ENCODE measurements at places on chromosomes 7 and 10.

- no peak for DNase-seq
Observed at GRCh38 chr7:31710171-31710570, 23.2 kb downstream of the PPP1R17 start.

GRCh38 chr10:125015356-125015944 is 73.5 kb downstream of the ZRANB1 start:
- no peak for DNase-seq

DNA sequence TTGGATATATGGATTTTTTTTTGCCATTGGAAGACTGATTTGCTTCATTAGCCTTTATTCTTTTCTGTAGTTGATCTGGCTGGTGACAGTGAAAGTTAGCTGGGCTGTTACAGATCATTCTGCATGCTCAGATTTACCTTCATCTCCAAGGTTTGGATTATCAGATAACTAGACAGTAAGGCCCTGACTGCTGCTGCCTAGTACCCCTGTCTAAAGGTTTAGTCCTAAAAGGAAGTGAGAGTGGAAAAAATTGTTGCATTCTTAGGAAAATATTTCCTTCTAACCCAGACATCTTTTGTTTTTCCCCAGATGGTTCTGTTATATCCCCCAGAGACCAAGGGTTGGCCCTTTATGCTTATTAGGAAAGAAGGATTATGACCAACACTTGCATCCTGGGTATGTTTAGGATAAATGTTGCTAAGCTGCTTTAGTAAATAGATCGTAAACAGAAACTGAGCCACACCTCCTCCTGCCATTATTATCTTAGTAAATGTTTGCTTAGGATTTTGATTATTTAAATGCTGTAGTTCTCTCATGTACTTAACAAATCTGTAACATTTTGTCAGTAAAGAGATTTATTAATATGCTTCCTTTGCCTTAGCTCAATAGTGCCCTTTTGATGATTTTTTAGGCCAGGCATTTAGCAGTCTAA is 44.4 kb downstream of the MCU start:
- no peak for DNase-seq

DNA sequence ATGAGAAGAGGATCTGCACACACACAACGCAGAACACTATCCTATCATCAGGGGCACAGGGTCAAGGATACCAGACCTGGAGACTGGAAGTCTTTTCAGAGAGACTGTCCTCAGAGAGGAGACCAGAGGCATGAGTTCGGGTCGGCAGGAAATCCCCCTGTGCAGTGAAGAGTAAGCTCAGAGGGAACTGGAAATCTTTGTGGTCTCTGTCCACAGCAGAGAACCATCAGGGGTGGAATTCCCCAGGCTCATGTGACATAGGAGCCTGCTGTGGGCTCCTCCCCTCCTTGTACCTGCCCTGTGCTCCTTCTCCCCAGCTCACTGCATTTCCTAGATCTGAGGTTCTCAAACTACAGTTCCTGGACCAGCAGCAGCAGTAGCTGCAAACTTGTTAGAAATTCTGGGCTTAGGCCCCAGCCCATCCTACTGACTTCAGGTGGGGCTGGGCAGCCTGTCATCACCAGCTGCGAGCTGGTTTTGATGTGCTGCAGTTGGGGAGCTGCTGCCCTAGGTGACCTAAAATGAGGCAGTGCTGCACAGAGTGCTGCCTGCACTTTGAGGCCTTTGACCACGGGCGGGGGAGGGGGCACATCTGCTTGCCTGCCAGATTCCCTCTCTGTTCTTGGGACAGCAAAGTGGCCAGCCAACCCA is 2.4 kb downstream of the ZMIZ2 start:
- no peak for DNase-seq

- DNase-seq: no peak
Observed at GRCh38 chr7:151477867-151478266, 37.9 kb upstream of the CRYGN start.

DNA sequence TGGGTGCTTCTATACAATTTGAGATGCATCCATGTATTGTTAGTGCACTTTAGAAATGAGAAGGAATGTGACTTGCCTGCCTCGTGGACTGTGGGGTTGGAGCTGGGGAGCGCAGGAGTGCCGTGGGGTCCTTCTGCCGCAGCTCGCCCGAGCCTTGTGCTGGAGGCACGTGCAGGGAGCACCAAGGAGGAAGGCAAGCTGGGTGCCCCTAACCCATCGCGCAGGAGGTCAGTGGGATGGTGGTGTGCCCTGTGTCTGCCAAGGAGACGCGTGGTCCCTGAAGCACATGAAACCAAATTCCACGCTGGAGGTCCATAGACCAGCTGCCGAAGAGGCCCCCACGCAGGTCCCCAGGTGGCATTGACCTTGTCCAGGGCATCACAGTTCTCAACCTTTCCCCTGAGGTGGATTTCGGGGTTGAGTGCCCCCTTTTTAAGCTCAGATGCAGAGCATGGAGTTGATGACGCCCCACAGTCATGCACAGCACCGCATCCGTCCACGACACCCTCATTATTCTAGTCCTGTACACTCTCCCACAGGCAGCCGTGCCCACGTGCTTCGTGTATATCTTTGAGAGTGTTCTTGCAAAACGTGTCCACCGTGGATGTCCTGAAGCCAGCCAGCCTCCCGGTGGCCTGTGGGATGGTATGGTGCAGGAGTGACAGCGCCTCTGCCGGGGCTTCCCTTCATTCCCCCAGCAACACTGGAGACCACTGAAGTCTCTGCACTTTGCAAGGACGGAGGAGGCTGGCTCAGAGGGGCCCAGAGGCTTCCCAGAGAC is 35.5 kb downstream of the FKBP6 start:
- DNase-seq: no peak

- peak; percentile 60 for DNase-seq
Observed at GRCh38 chr10:100020142-100020885, 10.6 kb upstream of the DNMBP start.

DNA sequence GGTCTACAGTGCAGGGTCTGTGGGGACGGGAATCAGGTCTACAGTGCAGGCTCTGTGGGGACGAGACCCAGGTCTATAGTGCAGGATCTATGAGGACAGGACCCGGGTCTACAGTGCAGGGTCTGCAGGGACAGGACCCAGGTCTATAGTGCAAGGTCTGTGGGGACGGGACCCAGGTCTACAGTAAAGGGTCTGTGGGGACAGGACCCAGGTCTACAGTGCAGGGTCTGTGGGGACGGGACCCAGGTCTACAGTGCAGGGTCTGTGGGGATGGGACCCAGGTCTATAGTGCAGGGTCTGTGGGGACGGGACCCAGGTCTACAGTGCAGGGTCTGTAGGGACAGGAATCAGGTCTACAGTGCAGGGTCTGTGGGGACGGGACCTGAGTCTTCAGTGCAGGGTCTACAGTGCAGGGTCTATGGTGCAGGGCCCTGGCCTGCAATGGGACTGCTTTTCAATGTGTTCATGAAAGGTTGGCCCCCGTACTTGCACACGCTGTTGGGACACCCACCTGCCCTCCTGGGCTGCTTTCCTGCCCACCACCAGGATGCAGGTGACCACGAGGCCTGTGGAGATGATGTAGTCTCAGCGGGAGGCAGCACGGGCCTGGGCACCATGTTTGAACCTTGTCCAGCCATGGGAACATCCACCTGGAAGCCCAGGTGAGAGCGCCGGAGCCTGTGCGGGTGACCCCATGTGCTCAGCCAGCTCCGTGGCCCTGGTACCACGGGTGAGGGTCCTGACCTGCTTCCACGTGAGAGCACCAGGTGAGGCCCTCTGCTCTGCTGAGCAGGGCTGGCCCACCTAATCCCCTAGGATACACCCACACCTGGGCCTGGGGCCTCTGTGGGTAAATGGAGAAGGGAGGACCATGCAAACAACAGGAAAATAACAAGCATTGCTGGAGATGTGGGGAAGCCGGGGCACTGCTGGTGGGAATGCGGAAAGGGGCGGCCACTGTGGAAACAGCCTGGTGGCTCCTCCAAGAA is 91.4 kb upstream of the DIP2C start:
- no peak for DNase-seq

DNA sequence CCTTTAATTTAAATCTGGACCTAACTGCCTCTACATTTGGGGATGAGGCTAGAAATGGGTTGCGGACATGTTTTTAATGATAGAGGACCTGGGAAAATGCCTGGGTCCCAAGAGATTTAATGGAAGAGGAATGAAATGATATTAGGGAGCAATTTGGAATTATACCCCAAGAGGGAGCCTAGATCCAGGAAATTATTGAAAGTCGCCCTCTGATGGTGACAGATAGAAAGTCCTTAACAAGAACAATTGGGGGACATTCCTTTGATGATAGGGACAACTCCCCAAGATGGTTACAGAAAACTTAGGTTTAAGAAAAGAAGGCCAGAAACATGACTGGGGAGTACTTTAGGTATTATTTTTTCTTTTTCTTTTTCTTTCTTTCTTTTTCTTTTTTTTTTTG is 9.5 kb upstream of the TSGA13 start:
- DNase-seq: peak; percentile 7

DNA sequence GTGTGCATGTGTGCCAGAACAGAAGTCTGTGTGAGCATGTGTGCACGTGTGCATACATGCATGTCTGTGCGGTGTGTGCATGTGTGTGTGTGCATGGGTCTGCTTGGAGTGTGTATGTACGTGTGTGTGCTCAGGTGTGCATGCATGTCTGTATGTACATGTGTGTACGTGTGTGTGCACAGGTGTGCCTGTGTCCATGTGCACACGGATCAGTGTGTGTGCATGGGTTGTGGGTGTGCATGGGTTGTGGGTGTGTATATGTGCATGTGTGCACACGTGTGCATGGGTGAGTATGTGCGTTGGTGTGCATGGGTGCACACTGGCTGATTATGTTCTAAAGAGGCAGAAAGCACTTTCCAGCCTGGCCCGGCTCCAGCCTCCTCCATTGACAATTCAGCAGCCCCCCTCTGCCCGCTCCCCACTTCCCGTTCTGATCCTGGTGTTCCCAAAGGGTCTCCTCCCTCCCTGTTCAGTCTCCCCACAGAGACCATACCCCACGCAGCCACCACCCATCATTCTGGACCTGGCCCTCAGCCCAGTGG is 44.1 kb upstream of the PDGFA start:
- no peak for DNase-seq

GRCh38 chr7:134782121-134782623 is 2.7 kb downstream of the CALD1 start:
- no peak for DNase-seq

- peak; percentile 41 for DNase-seq
Observed at GRCh38 chr10:110226926-110227641, 19.7 kb downstream of the MXI1 start.

DNA sequence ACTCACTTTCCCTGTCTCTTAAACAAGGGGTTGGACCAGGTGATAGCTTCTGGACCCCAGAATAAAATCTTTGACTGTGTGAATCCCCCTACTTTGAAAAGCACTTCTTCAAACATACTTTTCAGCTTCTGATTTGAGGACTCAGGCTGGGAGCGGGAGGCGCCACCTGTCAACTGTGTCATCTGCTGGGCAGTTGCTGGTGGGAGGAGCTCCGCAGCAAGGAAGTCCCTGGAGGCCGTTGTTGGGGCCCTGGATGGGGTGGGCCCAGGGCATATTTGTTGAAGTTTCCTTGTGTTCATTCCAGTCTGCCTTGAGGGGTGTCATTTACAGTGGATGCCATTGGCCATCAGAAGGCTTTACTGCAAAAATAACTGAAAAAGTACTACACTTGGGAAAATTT is 197.7 kb downstream of the CCDC3 start:
- no peak for DNase-seq

DNA sequence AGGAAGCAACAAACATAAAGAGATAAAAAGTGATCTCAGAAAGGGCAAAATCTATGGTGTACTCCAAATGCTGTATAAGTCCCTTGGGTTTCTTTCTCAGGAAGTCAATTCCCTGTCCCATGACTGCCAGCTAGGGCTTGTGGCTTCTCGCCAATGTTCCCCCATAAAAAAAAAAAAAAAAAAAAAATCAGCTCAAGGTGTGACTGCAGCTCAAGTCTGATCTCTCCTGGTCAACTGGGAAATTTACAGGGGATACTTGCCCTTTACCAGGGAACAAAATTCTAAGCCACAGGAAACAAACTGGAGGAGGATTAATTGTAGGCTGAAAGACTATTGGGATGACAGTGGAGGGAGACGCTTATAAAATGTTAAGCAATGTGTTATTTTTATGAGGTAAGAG is 76.0 kb downstream of the PCGF5 start:
- DNase-seq: peak; percentile 15

DNA sequence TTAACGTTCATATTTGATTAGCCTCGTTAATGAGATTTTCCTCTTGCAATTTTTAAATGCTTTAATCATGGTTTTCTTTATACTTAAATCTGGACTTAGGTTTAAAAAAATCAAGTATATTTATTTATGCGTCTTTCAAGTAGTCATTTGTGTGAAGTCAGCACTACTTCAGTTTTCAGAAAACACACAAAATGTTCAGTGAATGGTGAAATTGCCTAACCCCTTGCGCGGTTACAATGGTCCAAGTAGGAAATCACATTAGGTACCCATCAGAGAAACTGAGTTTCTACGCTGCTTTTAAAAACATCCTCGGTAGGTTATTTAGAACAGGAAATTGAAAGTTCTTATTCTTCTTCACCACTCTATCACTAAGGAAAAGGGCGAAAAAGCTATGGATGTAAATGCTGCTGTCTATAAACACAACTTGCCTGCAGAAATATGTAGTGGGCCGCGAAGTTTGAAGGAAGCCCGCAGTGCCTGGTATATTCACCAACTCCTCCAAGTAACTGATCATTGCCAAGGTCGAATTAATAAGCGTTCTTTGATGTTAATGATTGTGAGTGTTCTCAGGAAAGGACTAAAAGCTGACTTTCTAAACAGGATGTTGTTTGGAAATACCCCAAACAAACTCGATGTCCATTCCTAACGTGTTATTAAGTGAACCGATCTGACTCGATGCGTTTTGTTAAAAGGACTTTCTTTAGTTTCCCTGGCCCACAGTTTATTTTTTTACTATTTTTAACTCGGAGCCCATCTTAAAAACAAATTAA is 1.0 kb downstream of the SYPL1 start:
- peak; percentile 48 for DNase-seq

GRCh38 chr10:42769673-42770072 is 12.9 kb upstream of the BMS1 start:
- no peak for DNase-seq

- no peak for DNase-seq
Observed at GRCh38 chr7:46622251-46622650, 701.2 kb upstream of the IGFBP3 start.

DNA sequence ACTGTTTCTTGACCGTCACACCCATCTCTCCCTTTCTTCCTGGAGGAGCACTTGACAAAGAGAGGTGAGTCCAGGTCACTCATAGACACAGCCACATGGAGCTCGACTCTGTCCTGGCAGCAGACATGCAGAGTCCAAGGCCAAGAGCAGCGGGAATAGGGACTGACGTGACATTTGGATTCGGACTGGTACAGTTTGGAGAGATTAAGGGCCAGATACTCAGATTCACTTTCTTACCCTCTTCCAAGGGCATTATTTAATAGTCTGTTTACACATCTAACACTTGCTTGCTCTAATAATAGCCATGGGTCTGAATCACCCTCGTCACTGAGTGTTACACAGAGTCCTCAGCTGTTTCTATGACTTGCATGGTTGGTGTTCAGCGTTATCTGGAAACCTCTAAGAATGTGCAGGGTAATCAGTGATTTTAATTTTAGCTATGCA is 39.2 kb upstream of the OTUD1 start:
- DNase-seq: no peak

GRCh38 chr7:110043519-110043918 is 1047.4 kb upstream of the LRRN3 start:
- no peak for DNase-seq
